Fibroblast of skin of right biceps (primary cell): ENCODE measurements at places on chromosomes 12 and 14.

DNA sequence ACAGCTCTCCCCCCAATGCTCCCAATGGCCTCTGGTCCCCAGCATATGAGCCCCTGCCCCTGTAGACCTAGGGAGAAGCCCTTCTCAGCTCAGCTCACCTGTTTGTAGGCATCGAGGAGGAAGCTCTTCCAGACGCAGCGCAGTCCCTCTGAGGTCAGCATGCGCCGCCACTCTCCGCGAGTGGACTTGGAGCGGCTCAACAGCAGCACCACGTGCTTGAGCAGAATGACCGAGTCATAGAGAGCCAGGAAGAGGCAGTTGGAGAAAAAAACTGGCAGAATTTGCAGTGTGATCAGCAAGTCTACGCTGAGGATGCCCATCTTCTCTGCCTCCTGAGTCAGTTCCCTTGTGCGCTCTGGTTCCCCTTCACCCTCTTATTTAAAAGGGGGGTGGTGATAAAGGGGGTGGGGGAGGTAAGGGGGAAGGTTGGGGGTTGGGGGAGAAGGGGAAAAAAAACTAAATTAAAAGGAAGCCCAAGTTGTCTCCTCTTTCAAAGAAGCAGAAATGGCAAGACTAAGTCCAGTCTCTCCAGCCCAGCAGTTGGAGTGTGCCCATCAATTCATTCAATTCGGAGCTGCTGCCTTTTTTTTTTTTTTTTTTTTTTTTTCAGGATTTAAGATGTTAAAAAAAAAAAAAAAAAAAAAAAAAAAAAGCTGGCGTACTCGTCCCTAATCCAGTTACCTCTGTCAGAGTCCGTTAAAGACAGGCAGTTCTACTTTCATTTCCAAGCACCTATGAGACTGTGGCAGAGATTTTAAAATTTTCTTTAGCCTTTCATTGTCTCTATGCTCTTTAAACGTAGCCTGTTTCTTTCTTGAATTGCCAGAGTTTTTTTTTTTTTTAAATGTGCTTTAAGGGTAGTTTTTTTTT, at the start of gene DIO2:
DIO2 (minus strand) TSS at position 352 of the 870 bp plus-strand sequence; CDS start at position 320, 32 bp downstream.
- no peak for DNase-seq

DNA sequence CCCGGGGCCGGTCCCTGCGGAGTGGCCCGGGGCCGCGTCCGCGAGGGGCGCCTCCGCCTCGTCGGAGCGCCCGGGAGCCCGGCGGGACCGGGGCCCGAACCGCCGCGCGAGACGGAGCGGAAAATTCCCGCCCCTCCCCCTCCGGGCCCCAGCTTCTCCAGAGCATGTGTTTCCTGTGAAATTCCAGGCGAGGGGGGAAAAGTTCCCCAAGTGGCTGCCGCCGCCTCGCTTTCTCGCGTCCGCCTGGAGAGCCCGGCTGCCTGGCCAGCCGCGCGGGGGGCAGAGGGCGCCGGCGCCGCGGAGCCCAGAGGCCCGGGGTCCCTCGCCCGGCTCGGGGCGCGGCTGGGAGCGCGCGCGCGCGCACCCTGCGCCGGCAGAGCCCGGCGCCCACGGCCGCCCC, 904 bp downstream of the CACNA1C start:
- DNase-seq: peak; percentile 60

DNA sequence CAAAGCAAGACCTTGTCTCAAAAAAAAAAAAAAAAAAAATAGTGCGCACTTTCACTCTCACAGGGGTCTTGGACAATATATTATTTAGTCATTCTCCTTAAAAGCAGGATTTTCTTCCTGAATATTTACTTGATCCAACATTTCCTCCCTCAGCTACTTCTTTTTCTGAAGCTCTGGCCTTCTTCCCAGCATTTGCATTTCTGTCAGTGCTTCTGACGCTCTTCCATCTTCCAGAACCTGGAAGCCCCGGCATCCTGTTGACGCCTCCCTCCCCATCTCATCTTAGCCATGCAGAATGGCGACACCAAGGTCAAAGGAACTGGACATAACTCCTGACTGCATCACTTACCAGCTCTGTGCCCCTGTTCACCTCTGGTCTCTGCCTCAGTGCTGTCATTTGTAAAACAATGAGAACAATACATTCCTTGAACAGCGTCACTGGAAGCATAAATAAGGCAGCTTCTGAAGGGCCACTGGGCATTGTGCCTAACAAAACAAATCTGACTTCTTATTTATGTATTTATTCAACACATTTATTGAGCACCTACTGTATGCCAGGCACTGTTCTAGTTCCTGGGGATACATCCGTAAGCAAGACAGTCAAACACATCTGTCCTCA, 90.9 kb upstream of the MDM1 start:
- DNase-seq: peak; percentile 18

DNA sequence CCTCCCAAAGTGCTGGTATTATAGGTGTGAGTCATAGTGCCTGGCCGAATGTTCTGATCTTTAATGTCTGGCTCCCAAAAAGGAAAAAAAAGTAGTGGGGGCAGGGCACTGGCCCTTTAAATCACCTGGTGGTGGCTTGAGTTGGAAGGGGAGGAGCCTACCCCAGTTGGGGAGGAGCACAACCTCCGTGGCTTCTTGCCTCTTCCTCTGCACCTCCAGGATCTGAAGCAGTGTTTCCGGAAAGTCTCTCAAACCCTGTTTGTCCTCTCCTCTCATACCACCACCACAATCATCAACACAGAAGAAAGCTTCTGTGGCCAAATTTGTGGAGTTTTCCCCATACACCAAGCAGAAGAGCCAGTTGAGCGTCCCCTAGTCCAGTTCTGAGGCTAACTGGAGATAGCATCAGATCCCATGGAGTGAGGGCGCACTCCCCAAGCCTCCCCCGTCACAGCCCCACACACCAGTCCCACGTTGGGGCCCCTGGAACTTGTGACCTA, 24.3 kb upstream of the RCOR1 start:
- DNase-seq: no peak

GRCh38 chr14:96424109-96424989, 32.4 kb downstream of the AK7 start:
- DNase-seq: peak; percentile 69

GRCh38 chr14:93156693-93157369, 27.9 kb downstream of the MOAP1 start:
- DNase-seq: no peak

DNA sequence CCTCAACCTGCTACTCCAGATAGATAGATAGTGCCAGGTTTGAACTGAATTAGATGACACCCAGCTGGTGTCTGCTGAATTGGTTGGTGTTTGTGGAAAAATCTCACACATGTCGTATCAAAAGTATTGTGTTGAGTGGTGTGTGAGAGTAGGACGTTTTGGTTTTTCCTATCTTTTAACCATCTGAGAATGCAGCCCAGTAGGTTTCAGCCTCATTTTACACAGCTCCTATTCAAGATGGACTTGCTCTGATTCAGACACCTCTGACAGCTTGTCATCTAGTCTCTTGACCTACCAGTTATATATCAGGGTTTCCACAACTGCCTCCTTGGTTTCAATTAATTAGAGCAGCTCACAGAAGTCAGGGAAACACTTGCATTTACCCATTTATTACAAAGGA, 254.4 kb downstream of the KTN1 start:
- no peak for DNase-seq

- DNase-seq: peak; percentile 91
Observed at GRCh38 chr14:91980157-91980556, 32.7 kb upstream of the FBLN5 start.

- DNase-seq: peak; percentile 18
Observed at GRCh38 chr14:32826404-32827082, 112.1 kb upstream of the NPAS3 start.

- no peak for DNase-seq
Observed at GRCh38 chr12:61676520-61676919, 583.7 kb upstream of the USP15 start.

DNA sequence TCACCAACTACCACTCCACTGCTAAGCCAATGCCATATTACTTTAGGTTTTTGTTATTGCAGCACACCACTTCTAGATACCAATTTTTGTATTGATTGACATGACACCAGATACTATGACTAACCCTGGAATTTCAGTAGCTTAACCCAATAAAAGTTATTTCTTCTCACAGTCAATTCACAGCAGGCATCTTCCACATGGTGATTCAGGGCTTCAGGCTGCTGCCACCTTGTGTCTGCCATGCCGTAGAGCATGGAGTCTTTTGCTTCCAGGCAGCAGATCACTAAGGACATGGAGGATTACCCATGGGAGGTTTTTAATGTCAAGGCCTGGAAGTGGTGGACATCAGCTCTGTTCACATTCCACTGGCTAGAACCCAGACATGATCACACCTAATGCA, 56.4 kb upstream of the LTA4H start:
- DNase-seq: no peak

- DNase-seq: no peak
Observed at GRCh38 chr14:73285979-73286378, 48.7 kb downstream of the PAPLN start.

DNA sequence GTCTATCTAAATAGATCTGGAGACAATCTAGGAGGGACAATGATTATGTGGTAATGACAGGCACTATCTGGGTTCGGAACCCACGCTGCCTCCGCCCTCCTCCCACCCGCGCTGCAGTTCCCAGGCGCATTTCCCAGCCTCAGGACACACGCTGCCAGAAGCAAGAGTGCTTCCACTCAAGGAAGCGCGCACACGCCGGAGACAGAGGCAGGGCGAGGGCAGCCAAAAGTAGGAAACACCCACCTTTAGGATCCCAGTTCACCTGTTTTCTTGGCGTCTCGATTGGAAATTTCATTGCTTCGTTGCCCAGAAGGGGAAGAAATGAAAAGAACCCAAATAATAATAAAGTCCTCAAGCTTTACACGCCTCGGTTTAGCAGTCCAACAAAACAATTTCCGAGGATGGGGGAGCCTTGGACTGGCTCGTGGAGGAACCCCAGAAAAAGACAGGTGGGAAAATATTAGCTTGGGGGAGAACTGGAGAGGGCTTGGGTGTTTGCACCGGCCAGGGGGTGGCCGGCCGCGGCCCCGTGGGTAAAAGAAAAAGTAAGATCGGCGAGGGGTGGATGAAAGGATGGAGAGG, 474 bp downstream of the KCNK10 start:
- DNase-seq: no peak

GRCh38 chr14:93137864-93138263, 22.1 kb upstream of the ITPK1 start:
- DNase-seq: no peak

DNA sequence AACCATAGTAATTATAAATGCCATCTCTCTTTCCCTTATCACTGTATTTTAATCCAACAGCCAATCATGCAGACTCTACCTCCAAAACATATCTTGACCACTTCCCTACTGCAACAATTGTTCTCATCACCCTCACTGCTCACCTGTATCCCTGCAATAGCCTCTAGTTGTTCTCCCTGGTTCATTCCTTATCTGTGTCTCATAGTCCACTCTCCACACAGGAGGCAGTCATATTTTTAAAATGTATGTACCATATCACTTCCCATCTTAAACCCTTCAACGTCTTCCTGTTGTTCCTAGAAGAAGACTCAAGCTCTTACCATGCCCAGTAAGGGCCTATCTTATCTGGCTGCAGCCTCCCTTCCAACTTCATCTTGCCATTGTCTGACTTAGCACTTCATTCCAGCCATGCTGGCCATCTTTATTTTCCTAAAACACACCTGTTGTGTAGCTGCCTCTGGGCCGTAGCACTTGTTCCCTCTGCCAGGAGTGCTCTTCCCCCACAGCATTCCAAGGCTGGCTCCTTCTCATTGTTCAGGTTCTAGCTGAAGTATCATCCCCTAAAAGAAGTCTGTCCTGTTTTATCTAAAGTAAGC, 27.8 kb upstream of the BHLHE41 start:
- no peak for DNase-seq

- no peak for DNase-seq
Observed at GRCh38 chr14:94310248-94310647, 12.9 kb downstream of the SERPINA6 start.

- no peak for DNase-seq
Observed at GRCh38 chr12:28855761-28856310, 293.2 kb upstream of the FAR2 start.

- no peak for DNase-seq
Observed at GRCh38 chr12:7934091-7934888, 1.7 kb downstream of the SLC2A3 start.

GRCh38 chr14:31128601-31129526, 78.7 kb downstream of the HECTD1 start:
- no peak for DNase-seq
